Left ventricle myocardium inferior (tissue), 1 donor: ENCODE measurements at places on chromosomes 16 and 17. TPM values are rescaled to one million over a fixed set of nuclear protein-coding genes. Genes with fewer than 3 reads are reported as not detected.

CCL8 gene
- 0.41 TPM for total RNA-seq

DNA sequence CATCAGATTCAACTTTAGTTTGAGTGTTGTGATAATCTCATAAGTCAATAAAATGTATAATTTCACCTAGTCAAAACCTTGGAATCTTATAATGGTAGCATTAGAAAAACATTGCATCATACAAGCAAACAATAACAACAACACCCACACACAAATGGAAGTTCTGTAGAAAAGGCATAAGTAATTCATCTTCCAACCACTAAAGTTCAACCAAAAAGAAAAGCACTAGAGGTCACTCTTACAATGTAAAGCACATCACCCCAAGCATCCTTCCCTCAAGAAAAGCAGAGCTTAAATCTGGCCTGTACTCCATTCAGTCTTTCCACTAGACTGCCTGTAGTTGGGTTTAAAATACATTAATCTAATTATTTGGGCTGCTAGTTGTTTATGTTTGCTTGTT is 1.8 kb downstream of the CNTNAP4 start:
- H3K27ac ChIP-seq = no peak overlapping the region
- no peak overlapping the region for H3K4me3 ChIP-seq

- no peak for DNase-seq
- no peak overlapping the region for H3K4me3 ChIP-seq
- H3K36me3 ChIP-seq = no peaks in the 10 kb centered on the region
- H3K27me3 ChIP-seq = no peaks in the 10 kb centered on the region
Measured at GRCh38 chr16:85525420-85526184, 87.5 kb upstream of the GSE1 start.

GRCh38 chr17:18025241-18025944 is 13.6 kb downstream of the ATPAF2 start:
- no peak overlapping the region for H3K27ac ChIP-seq
- H3K27me3 ChIP-seq = no peaks in the 10 kb centered on the region
- no peak overlapping the region for H3K4me3 ChIP-seq
- no peak for DNase-seq
- peaks cover 12% of the 10 kb centered on the region for H3K36me3 ChIP-seq

- no peak for DNase-seq
- peaks cover 17% of the 10 kb centered on the region for H3K4me1 ChIP-seq
- H3K4me3 ChIP-seq = no peak overlapping the region
- no peak overlapping the region for H3K27ac ChIP-seq
- no peaks in the 10 kb centered on the region for H3K36me3 ChIP-seq
- H3K27me3 ChIP-seq = peaks cover 99% of the 10 kb centered on the region
Measured at GRCh38 chr16:51146256-51146924, 4.7 kb downstream of the SALL1 start.
